Caki2 (cell line): ENCODE measurements at places on chromosomes 13 and 19.

GRCh38 chr19:4121815-4122214 is 2.1 kb downstream of the MAP2K2 start:
- DNase-seq: no peak

GRCh38 chr13:84658491-84659358 is 776.5 kb upstream of the SLITRK1 start:
- no peak for DNase-seq

GRCh38 chr13:77918391-77919245 is at the start of gene EDNRB:
Gene EDNRB (minus strand): TSS chr13:77918831. CDS start chr13:77918573, 258 bp downstream.
- DNase-seq: peak; percentile 32

DNA sequence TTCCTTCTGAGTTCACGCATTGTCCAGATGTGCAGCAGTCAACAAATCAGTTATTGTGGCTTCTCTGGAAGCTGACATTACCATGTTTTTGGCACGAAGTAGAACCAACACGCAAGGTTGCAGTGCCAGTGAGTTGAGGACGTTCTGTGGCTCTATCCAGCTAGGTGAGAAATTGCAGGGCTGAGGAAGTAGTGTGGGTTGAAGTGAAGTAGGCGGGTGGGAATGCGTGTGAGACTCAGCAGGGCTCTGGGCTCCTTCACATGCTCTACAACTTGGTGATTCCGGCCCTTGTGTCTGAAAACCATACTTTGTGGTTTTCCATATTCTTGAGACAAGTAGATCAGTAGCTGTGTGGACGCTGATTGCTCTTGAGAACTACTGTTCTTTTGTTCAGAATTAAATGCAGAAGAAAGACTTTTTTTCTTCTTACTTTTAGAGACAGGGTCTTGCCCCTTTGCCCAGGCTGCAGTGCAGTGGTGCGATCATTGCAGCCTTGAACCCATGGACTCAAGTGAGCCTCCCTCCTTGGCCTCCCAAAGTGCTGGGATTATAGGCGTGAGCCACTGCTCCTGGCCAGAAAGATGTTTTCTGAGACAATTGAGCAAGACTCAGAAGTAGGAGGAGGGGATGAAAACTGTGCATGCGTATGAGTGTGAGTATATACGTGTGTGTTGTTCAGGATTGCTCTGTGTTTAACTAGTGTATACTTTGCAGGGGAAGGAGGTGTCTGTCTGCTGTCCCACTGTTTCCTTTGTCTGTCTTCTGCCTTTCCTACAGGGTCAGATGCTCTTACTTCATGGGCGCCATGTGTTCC is 46.2 kb downstream of the GATAD2A start:
- no peak for DNase-seq
